ENCODE measurements at places on chromosomes 13 and 19. TPM values are rescaled to one million over a fixed set of nuclear protein-coding genes. Genes with fewer than 3 reads are reported as not detected.

IL4I1 gene
- 1.4 TPM for total RNA-seq

ADM5 gene
- total RNA-seq: 6.7 TPM

B3GNT3 gene
- 1.3 TPM for total RNA-seq

GADD45B gene
- total RNA-seq: 17.9 TPM

- no peak overlapping the region for H3K27ac ChIP-seq
- peaks cover 3% of the 10 kb centered on the region for H3K36me3 ChIP-seq
- H3K4me1 ChIP-seq: peaks cover 55% of the 10 kb centered on the region
- no peak for DNase-seq
- H3K27me3 ChIP-seq: peaks cover 2% of the 10 kb centered on the region
These were observed 217.2 kb upstream of the HTR2A start for GRCh38 chr13:47114030-47114429.

DNA sequence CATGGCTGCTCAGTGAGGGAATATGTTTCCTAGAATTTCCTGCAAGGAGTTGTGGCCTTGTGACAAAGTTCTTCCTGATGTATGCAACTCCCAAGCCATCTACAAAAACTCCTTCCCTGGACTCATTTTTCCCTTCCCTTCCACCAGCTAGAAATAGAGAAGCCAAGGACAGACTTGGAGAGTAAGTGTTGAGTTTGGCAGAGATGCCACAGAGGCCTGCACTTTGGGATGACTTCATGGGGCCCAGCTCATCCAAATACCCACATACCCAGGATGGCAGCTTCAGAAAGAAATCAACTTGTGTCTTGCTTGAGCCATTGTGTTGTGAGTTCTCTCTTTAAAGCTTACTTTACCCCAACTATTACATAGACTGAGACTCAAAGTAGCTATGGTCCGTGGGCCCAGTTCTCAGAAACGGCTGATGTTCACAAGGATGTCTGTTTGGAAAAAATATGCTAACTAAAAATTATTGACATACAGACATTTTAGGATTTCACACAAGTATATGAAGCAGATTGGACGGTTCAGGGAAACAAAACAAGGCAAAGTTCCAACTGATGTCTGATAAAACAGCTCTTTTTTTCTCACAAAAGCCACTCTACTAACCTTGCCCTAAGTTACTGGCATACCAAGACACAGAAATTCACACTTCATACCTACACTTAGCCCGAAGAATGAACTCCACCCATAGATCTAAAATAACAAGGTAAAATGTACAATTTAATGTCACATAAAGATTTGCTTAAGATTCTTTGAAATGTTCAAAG is 107.9 kb downstream of the NALCN start:
- H3K36me3 ChIP-seq: no peaks in the 10 kb centered on the region
- no peak overlapping the region for H3K27ac ChIP-seq
- no peaks in the 10 kb centered on the region for H3K4me1 ChIP-seq
- DNase-seq: no peak
- no peaks in the 10 kb centered on the region for H3K27me3 ChIP-seq

DNA sequence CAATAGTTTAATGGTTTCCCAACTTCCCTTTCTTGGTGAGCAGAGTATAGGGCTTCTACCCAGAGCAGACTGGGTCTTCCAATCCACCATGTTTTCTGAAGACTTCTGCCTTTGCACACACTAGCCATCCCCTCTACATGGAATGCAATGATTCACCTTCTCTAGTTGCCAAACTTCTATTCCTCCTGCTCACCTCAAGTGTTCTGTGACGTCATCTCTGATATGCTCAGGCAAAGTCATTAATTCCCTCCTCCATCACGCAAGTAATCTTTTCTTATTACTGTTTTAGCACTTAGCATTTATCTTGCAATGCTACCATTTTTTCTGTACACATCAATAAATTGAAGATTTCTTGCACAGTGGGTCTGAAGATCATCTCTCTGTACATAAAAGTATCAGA is 174.2 kb downstream of the RBM26 start:
- H3K27me3 ChIP-seq: no peaks in the 10 kb centered on the region
- peaks cover 9% of the 10 kb centered on the region for H3K4me1 ChIP-seq
- DNase-seq: no peak
- H3K36me3 ChIP-seq: no peaks in the 10 kb centered on the region
- no peak overlapping the region for H3K27ac ChIP-seq

GRCh38 chr13:27113436-27113835 is 58.2 kb downstream of the USP12 start:
- peaks cover 15% of the 10 kb centered on the region for H3K36me3 ChIP-seq
- H3K4me3 ChIP-seq: no peak overlapping the region
- H3K4me1 ChIP-seq: peaks cover 19% of the 10 kb centered on the region
- H3K27ac ChIP-seq: no peak overlapping the region
- DNase-seq: no peak

GRCh38 chr13:83162493-83162892 is 719.8 kb downstream of the SLITRK1 start:
- H3K36me3 ChIP-seq: no peaks in the 10 kb centered on the region
- no peak overlapping the region for H3K27ac ChIP-seq
- no peaks in the 10 kb centered on the region for H3K27me3 ChIP-seq
- no peaks in the 10 kb centered on the region for H3K4me1 ChIP-seq

- no peak overlapping the region for H3K27ac ChIP-seq
- no peaks in the 10 kb centered on the region for H3K4me1 ChIP-seq
- H3K36me3 ChIP-seq: no peaks in the 10 kb centered on the region
- H3K27me3 ChIP-seq: no peaks in the 10 kb centered on the region
- DNase-seq: no peak
- no peak overlapping the region for H3K4me3 ChIP-seq
These were observed 175.2 kb downstream of the ENOX1 start for GRCh38 chr13:43611281-43612273.

- DNase-seq: no peak
- H3K4me1 ChIP-seq: peaks cover 31% of the 10 kb centered on the region
- H3K27me3 ChIP-seq: no peaks in the 10 kb centered on the region
- peak overlapping the region; percentile 36 for H3K27ac ChIP-seq
- no peak overlapping the region for H3K4me3 ChIP-seq
These were observed 251.4 kb downstream of the VWA8 start for GRCh38 chr13:41709511-41709910.

DNA sequence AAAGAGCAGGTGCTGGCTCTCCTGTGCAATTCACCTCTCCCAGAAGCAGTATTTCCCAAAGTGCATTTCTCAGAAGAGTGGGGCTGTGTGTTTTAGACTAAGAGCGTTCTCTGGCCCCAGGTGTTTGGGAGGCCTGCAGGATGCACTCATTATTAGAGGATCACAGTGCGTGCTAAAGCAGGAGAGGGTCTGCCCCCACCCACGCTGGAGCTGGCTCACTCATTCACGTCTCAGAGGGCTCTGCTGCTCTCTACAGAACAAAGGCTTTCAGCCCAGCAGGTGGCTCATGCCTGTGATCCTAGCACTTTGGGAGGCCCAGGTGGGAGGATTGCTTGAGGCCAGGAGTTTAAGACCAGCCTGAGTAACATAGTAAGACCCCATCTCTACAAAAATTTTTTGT is 756.7 kb downstream of the UQCRFS1 start:
- peaks cover 3% of the 10 kb centered on the region for H3K36me3 ChIP-seq
- peak; percentile 16 for DNase-seq

DNA sequence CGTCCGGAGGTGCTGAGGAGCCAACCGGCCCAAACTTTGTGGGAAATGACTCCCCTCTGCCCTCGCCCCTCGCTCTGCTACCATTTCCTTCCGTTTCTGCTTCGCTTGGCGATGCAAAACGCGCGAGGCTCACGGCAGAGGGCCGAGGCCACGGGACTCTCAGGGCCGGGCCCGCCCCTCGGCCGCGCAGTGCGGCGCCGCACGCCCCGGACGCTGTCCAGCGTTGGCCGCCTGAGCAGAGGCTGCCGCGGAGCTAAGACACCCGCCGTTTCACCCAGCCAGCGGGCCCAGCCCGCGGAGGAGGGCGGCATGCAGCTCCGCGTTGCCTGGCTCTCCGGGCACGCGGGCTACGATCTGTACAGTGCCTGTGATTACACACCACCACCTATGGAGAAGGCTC is 2.1 kb upstream of the ZNF578 start:
- H3K4me1 ChIP-seq: no peaks in the 10 kb centered on the region
- peaks cover 38% of the 10 kb centered on the region for H3K36me3 ChIP-seq
- H3K4me3 ChIP-seq: no peak overlapping the region
- H3K27me3 ChIP-seq: peaks cover 31% of the 10 kb centered on the region

DNA sequence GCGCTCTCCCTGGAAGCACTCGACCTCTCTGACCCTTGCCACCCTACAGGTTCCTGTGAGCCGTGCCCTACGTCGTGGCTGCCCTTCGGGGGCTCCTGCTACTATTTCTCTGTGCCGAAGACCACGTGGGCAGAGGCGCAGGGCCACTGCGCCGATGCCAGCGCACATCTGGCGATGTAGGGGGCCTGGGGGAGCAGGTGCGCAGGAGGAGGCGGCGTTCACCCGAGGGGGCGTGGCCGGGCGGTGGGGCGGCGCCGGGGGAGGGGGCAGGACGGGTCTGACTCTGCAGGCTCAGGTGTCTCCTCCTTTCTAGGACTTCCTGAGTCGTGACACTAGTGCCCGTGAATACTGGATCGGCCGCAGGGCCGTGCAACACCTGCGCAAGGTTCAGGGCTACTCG is 26.4 kb downstream of the CLEC4M start:
- H3K4me3 ChIP-seq: peak overlapping the region; percentile 76
- H3K4me1 ChIP-seq: peaks cover 12% of the 10 kb centered on the region
- peak; percentile 87 for DNase-seq
- H3K27ac ChIP-seq: no peak overlapping the region
- H3K27me3 ChIP-seq: peaks cover 69% of the 10 kb centered on the region
- H3K36me3 ChIP-seq: no peaks in the 10 kb centered on the region

DNA sequence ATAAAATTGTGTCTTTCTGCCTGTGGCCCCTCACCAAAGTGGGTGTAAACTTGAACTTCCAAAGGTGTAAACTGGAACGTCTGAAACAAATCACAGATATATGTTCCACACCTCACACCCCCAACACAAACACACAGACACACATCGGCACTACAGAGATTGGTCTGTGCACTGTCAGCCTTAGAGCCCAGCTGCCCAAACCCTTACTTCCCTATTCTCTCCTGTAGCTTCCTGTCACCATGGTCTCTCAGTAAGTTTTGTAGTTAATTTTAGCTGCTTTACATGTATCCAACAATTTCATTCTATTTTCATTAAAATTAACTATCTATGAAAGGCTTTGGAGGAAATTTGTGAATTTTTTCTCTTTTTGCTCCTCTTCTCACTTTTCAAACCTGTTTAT is 5.4 kb downstream of the TM9SF2 start:
- H3K27ac ChIP-seq: no peak overlapping the region
- peaks cover 13% of the 10 kb centered on the region for H3K4me1 ChIP-seq
- DNase-seq: no peak
- H3K27me3 ChIP-seq: no peaks in the 10 kb centered on the region
- H3K36me3 ChIP-seq: peaks cover 42% of the 10 kb centered on the region

- H3K4me3 ChIP-seq: no peak overlapping the region
- H3K36me3 ChIP-seq: no peaks in the 10 kb centered on the region
- no peak overlapping the region for H3K27ac ChIP-seq
- no peak for DNase-seq
These were observed 310.0 kb downstream of the SHISA2 start for GRCh38 chr13:25741796-25742195.

GRCh38 chr13:29458419-29458818 is 137.1 kb downstream of the SLC7A1 start:
- H3K4me1 ChIP-seq: peaks cover 8% of the 10 kb centered on the region
- H3K27ac ChIP-seq: no peak overlapping the region
- H3K27me3 ChIP-seq: no peaks in the 10 kb centered on the region

DNA sequence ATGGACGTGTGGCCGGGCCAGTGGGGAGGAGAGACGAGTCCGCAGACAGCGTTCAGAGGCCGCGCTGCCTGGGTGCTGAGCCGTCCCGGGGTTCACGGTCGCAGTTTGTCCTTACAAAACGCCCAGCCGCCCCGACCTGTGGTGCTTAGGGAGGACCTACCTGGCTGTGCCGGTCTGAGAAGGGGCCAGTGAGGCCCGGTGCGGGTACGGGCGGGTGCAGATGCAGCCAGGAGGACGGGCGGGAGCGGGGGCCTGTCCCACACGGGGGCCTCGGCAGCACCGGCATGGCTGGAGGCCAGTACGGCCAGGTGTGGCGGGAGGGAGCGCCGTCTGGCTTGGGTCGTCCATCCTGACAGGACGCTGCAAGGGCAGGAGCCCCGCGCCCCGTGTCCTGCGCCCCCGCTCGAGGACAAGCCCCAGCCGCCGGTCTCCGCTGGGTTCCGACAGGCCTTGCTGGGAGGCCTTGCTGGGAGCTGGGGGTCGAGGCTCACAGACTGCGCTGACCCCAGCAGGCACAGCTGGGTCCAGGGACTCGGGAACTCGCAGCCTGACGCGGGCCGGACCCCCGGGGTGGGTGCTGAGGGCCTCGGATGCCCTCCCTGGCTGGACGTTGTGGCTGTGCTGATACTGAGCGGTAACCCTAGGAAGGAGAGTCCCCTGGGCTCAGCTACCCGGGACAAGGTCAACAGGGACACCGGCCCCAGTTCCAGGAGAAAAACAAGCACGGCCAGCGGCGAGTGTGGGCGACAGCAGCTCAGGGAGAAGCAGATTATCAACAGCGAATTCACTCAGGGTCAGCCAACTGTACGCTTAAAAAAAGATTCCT is 5.3 kb upstream of the PROZ start:
- H3K27ac ChIP-seq: peak overlapping the region; percentile 53
- peak; percentile 62 for DNase-seq
- H3K27me3 ChIP-seq: peaks cover 25% of the 10 kb centered on the region

GRCh38 chr13:105778196-105778595 is 757.3 kb downstream of the EFNB2 start:
- H3K27me3 ChIP-seq: no peaks in the 10 kb centered on the region
- peaks cover 27% of the 10 kb centered on the region for H3K4me1 ChIP-seq
- no peaks in the 10 kb centered on the region for H3K36me3 ChIP-seq
- H3K27ac ChIP-seq: no peak overlapping the region
- no peak overlapping the region for H3K4me3 ChIP-seq
- DNase-seq: no peak

DNA sequence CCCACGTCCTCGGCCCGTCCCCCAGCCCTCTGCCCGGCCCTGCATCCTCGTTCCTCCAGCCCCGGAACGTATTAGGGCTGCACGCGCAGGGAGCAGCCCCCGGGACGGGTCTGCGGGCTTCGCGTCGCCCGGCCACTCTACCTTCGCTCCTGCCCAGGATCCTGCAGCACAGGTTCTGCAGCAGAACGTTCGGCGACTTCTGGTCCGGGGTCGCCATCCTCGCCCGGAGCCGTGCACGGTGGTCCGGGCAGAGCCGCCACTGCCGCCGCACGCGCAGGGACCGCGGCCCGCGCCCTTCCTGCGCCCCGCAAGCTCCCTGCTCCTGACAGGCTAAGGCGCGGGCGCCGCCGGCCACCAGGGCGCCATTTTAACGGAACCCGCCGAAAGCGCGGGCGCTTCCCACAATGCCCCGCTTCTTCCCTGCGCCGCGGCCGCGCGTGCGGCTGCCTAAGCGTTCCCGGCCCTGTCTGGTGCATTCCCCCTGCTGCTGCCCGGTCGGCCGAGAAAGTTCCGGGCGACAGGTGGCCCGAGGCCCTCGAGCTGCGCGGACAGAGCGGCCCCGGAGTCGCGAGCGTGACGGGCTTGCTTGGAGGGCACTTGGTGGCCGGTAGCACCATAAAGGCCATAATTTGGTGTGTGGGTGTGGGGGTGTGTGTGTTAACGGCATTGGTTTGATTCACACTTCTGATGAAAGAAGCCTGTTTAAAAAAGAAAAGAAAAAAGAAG is at the start of gene TUBGCP3:
Gene TUBGCP3 (minus strand): TSS at position 390 of the 726 bp plus-strand sequence. CDS start 173 bp downstream, at position 217.
- no peaks in the 10 kb centered on the region for H3K36me3 ChIP-seq
- peak within 1 kb of the TSS; percentile 78 for H3K27ac ChIP-seq
- peaks cover 26% of the 10 kb centered on the region for H3K27me3 ChIP-seq
- peak within 1 kb of the TSS; percentile 80 for H3K4me3 ChIP-seq
- H3K4me1 ChIP-seq: peaks cover 26% of the 10 kb centered on the region

Data from WTC11 (cell line).